ENCODE measurements at places on chromosomes 5 and 9. TPM values are rescaled to one million over a fixed set of nuclear protein-coding genes. Genes with fewer than 3 reads are reported as not detected.

The SMIM3 gene
- total RNA-seq: 25.6 TPM

GRCh38 chr9:81128701-81129100, 560.6 kb downstream of the TLE1 start:
- no peaks in the 10 kb centered on the region for H3K4me1 ChIP-seq
- no peaks in the 10 kb centered on the region for H3K27me3 ChIP-seq
- no peak overlapping the region for H3K4me3 ChIP-seq
- H3K36me3 ChIP-seq: no peaks in the 10 kb centered on the region
- H3K27ac ChIP-seq: no peak overlapping the region
- DNase-seq: peak; percentile 38

DNA sequence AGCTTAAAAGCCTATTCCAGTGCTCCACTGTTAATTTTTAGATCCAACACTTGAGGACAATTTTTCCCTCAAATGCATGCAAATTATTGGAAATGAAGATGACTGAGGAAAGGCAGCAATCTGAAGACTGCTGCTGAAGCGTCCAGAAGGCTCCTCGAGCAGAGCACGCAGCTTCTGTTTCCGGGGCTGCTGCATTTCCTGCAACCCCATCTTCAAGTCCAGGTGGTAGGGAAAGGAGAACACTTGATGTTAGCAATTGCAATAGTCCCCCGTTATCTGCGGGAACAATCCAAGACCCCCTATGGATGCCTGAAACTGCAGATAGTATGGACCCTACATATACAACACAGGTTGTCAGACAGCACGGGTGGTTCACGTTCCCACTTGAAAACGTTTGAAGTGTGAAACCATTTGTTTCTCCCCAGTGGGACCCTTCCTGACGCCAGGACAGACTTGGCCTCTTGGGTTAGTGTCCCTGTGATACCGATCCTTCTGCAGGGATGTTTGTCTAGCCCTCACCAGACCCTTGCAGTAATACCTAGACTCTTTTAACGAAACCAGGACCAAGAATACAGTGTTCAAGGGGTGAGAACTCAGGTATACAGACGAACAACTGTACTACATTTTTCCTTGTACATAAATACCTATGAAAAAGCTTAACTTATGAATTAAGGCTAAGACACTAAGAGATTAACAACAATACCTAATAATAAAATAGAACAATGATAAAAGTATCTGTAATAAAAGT, 152.3 kb downstream of the HSD17B3 start:
- no peaks in the 10 kb centered on the region for H3K4me1 ChIP-seq
- no peaks in the 10 kb centered on the region for H3K36me3 ChIP-seq
- DNase-seq: no peak
- H3K27me3 ChIP-seq: no peaks in the 10 kb centered on the region

DNA sequence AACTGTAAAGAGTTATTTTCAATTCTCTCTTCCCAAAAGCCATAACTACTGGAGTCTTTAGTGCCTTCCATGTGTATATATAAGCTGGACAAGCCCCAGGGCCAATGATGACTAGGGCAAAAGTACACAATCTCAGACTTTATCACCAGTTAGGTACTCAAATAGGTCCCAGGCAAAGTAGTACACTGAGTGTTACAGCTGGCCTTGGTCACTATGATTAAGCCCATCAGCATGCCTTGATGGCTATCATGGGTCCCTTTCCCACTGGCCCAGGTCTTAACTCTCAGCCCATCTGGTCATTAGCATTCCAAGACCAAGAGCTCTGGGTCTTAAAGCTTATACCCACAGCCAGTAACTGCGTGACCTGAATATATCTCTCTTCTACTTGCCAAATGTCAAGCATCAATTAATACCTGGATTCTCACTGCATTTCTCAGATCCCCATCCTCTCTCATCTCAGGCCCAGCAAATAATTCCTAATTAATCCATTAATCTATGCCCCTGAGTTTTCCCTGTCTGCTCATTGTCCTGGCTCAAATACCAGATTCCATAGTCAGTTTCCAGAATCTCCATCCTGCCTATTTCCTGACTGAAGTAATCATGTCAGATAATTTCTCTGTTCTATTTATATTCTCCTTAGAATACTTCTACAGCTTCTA, 62.3 kb downstream of the NR6A1 start:
- no peak for DNase-seq
- no peak overlapping the region for H3K27ac ChIP-seq
- H3K4me3 ChIP-seq: no peak overlapping the region
- H3K4me1 ChIP-seq: peaks cover 11% of the 10 kb centered on the region
- no peaks in the 10 kb centered on the region for H3K36me3 ChIP-seq
- H3K27me3 ChIP-seq: no peaks in the 10 kb centered on the region

The RASEF gene
- total RNA-seq: 43.9 TPM

- no peak overlapping the region for H3K27ac ChIP-seq
- H3K4me1 ChIP-seq: no peaks in the 10 kb centered on the region
- no peaks in the 10 kb centered on the region for H3K27me3 ChIP-seq
- H3K4me3 ChIP-seq: no peak overlapping the region
- no peaks in the 10 kb centered on the region for H3K36me3 ChIP-seq
- DNase-seq: no peak
Observed at GRCh38 chr9:136786451-136786850, 4.7 kb upstream of the TMEM141 start.

The OR1J2 gene
- not detected for total RNA-seq

GRCh38 chr5:129973716-129974426, 69.6 kb downstream of the CHSY3 start:
- DNase-seq: no peak
- H3K27me3 ChIP-seq: no peaks in the 10 kb centered on the region
- no peaks in the 10 kb centered on the region for H3K36me3 ChIP-seq
- no peaks in the 10 kb centered on the region for H3K4me1 ChIP-seq

Data from thyroid gland (tissue), 4 donors.